GOT3 (cell line): ENCODE measurements at places on chromosomes 3 and 15.

DNA sequence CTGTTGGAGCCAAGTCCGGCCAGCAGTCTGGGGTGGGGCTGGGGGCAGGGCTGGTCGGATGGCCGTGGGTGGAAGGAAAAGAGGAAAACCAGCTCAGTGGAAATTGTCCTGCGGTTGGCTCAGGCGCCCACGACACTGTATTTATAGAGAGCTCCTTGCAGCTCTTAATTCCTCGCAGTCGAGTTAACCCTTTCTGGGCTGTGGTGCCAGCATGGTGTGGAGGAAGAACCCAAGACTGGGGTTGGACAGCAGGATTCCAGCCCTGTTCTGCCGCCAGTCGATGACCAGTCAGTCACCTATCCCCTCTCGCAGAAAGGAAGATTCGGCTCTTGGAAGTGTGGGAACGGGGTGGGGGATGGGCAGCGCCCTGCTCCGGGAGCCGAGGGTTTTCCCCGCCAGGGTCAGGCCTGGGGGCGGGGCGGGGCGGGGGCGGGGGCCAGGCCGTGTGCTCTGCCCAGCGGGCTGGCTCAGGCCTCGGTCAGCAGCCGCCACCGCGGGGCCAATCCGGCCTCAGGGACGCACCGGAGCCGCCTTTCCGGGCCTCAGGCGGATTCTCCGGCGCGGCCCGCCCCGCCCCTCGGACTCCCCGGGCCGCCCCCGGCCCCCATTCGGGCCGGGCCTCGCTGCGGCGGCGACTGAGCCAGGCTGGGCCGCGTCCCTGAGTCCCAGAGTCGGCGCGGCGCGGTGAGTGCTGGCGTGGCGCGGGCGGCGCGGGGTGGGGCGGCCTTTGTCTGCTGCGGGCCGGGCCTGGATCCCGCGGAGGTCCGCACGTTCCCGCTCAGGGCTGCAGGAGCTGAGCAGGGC, at the start of gene CD276:
Gene CD276, plus strand, starts transcription at position 607 of the 804 bp plus-strand sequence. CDS start 15,257 bp downstream, outside the sequence.
- DNase-seq: peak; percentile 43

- no peak for DNase-seq
These were observed 578.8 kb downstream of the ROBO2 start for GRCh38 chr3:77618686-77619085.

DNA sequence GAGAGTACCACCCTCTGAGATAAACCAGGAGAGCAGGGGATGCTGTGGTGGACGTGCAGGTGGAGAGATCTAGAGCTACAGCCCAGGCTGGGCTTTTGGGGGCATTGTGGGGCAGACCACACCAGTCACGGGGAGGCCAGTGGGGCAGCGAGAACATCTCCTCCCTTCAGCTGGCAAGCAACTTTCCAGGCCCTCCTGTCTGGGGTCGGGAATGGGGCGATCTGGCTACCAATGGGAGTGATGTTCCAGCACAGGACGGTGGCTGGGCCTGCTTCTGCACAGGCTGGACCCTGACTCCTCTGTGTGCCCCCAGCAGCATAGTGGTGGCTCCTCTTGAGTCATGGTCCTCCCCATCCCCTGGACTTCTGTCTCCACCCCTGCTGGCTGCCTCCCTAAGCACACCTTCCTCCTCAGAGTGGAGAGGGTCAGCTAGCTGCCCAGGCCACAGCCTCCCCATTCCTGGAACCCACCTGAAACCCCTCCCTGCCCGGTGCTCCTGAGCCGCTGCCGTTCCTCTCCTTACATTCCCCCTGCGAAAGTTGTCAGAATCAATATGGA, 16.1 kb downstream of the IRAK2 start:
- no peak for DNase-seq

GRCh38 chr3:21751886-21752285, 876 bp upstream of the ZNF385D start:
- no peak for DNase-seq

DNA sequence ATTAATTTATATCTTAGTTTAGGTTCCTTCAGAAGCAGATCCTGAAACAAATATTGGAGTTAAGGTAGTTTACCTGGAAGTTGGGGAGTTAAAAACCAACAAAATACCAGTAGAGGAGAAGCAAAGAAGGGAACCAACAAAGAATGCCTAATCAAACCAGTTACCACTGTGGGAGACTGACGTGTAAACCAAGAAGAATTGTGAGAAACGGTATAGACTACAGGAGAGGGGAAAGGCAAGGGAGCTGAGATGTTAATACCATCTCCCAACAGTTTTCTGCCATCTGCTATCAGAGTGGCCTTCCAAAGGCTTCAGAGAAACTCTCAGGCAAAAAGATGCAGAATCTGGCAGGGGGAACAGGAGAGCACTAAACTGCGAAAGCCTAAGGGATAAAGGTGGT, 53.5 kb downstream of the BFSP2 start:
- no peak for DNase-seq

DNA sequence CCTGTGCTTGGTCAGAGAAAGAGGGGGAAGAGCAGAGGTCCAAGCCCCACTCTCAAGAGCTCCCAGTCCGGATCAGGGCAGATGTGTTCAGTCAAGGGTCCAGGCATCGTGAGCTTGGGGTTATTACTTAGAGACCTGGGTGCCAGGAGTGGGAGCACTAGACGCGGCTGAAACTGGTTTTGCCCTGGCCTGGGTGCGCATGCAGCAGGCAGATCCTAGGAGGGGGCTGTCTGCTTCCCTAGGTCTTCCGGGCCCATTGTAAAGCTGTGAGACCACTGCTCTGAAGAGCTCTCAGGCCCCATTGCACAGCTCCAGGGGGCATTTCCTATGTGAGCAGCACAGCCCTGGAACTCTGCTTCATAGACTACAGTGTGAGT, 204.9 kb upstream of the LINGO1 start:
- DNase-seq: no peak

GRCh38 chr15:45646220-45646619, 11.4 kb downstream of the SQOR start:
- DNase-seq: no peak

- no peak for DNase-seq
These were observed 59.7 kb downstream of the NOX5 start for GRCh38 chr15:69074001-69074842.

GRCh38 chr3:154122912-154123559, 1.8 kb downstream of the ARHGEF26 start:
- DNase-seq: no peak

DNA sequence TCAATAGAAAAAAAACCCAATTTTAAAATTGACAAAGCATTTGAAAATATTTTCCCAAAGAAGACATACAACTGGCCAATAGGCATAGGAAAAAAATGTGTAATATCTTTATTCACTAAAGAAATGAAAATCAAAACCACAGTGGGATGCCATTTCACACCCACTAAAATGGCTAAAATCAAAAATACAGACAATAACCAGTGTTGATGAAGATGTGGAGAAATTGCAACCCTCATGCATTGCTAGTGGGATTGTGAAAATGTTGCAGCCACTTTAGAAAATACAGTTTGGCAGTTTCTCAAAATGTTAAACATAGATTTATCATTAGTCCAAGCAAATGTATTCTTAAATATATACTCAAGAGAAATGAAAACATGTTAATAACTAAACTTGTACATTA, 315.1 kb upstream of the GPR149 start:
- no peak for DNase-seq

DNA sequence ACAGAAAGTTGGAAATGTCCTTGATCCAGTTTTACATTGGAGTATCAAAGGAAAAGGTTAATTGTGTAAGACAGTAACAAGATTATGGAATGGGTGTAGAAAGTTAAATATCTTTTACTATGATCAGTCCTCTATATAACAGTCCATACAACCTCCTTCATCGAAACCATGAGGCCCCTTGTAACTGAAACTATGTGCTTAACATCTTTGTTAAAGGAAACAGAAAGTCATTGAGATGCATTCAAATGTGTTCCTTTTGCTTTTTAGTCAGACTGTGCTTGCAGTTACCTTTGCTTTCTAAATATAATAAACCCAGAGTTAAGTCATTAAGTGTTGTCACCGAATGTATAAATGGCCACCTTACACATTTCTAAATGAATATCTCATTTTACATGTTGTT, 1298.5 kb downstream of the ROBO2 start:
- no peak for DNase-seq

- no peak for DNase-seq
These were observed 20.1 kb upstream of the GOLGA6L2 start for GRCh38 chr15:23467110-23467600.

- DNase-seq: no peak
These were observed 5.3 kb upstream of the TYRO3 start for GRCh38 chr15:41553731-41554130.

DNA sequence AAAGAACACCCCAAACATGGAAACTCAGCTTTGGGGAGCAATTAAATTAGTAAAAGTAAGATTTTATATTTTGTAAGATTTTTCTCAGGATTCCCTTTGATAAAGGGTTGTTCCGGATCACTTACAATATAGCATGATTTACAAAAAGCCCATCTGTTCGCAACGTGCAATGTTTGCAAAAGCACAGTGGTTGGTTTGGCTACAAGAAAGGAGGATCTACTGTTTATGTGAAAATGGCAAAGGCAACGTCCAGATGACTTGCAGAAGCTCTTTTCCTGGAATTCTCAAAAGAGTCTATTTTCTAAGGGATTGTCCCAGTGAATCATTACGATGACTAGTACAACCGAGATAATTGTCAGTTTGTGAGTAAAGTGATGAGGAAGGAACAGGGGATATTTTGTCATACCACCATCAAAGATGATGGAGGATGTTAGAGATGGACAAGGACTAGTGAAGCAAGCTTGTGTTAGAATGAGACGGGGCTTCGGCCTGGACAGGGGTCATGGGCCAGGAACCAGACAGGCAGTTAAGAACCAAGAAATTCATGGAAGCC, 71.6 kb downstream of the CRYGS start:
- DNase-seq: no peak

GRCh38 chr15:86624261-86625036, 544.8 kb downstream of the AGBL1 start:
- peak; percentile 66 for DNase-seq

GRCh38 chr15:24772266-24772665, 96.7 kb downstream of the NPAP1 start:
- DNase-seq: no peak

DNA sequence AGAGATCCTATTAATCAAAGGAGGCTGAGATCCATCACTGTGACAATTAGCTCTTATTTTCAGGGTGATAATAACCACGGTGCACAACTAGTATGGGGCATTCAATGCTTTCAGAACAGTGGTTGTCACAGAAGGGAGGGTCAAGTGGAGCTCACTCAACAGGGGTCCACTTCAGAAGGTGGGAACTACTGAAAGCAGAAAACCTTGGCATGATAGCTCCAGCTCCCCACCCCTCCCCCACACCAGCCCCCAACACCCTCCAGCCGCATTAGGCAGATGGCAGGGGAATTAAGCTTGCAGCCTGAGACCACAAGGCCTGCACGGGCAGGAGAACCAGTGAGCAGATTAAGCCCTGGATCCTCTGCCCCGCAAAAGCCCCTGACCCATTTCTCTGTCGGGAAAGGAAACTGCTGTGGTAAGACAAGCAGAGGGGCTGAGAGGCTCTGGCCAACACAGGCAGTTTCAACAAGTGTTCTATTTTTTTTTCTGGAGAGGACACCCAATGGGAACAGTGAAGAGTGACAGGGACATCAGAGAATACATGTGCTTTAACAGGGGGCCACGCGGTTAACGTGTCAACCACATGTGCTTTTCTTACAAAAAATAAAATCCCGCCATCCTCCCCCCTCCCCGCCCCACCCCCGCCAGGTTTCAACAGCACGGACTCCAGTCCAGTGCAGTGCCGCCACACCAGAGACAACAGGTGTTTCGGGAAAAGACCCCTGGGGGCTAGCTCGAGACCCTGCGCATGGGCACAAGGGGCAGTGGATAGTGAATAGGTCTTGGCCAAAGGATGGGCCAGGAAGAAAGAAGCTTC, 997 bp downstream of the FYCO1 start:
- no peak for DNase-seq

GRCh38 chr3:175198991-175199783, 340.1 kb downstream of the NAALADL2 start:
- DNase-seq: no peak

DNA sequence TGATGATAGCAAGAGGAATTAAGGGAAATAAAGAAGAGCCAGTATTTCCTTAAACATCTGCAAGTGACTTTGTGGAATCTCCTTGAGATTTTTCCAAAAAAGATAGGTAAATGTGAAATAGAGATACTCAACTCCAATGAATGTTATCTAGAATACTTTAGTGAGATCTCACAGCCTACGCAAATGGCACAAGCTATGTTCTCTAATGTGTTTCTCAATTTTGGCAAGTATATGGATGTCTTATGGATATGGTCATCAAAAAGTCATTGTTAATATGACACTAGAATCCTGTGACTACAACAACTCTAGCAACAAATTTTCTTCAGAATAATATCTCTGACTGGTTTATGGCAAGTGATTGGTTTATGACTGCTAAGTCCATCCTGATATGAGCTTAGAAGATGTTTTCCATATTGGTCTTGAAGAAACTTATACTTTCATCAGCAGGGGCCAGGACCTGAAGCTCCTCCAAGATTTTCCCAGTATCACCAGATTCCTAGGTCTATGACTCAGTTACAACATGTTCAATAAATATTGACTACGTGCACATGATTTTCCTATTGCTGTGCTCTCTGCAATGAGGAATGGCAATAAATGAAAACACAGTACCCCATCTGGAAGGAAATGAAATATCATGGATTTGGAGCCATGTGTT, 170.9 kb upstream of the THBS1 start:
- no peak for DNase-seq

DNA sequence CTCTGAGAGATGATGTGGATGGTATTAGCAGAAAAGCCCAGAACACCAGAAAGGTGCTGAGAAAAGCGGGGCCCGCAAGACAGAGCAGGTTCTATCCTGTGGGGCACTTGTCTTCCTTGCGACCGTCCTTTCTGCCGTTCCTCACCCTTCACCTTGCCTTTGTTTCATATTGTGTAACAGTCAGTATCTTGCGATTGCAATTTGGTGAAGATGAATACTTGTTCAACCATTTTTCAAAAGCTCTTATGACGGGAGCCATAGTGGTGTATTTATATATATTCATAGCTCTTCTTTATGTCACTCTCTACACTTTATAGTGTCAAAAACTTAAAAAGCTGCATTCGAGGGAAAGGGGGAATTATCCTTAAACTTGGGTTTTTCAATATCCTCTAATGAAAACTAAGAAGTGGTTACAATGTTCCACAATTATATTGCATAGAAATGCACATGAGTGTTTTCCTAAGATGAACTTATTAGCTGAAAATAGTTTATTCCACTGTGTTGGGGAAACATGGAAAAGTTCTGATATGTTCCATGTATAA, 797 bp downstream of the MAP3K13 start:
- DNase-seq: no peak

- DNase-seq: no peak
These were observed 237.8 kb upstream of the GADL1 start for GRCh38 chr3:31132132-31132769.
